Stimulated activated CD4-positive, alpha-beta T cell treated with anti-CD3 and anti-CD28 coated beads, TNF-alpha, amount 100 ng/mL, for 4 hours (primary cell): ENCODE measurements at places on chromosomes 2 and 18.

DNA sequence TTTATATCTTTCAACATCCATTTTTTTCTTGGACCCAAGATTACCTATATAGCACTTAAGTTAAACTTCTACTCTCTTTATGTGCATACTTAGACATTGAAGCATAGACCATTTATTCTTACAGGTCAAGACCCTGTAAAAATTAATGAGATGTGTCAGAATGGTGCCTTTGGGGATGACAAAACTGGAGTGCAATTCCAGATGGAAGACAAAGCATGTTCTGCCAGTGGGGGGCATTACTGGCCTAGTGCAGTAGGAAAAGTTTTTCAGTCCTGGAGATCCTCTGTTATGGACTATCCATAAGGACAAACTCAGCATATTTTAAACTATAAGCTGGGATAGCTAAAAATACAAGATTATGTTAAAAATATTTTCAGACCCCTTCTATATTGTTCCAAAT, 57.8 kb upstream of the MMADHC start:
- no peak for DNase-seq

- DNase-seq, result no peak
Observed at GRCh38 chr2:239393388-239393940, 7.4 kb downstream of the HDAC4 start.

DNA sequence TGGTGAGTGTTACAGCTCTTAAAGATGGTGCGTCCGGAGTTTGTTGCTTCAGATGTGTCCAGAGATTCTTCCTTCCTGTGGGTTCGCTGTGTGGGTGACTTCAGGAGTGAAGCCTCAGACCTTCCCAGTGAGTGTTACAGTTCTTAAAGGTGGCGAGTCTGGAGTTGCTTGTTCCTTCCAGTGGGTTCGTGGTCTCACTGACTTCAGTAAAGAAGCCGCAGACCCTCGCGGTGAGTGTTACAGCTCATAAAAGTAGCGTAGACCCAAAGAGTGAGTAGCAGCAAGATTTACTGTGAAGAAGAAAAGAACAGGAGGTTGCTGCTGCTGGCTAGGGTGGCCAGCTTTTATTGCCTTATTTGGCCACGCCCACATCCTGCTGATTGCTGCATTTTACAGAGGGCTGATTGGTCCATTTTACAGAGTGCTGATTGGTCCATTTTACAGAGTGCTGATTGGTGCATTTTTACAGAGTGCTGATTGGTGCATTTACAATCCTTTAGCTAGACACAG, 34.0 kb upstream of the SPTBN1 start:
- DNase-seq, result no peak

DNA sequence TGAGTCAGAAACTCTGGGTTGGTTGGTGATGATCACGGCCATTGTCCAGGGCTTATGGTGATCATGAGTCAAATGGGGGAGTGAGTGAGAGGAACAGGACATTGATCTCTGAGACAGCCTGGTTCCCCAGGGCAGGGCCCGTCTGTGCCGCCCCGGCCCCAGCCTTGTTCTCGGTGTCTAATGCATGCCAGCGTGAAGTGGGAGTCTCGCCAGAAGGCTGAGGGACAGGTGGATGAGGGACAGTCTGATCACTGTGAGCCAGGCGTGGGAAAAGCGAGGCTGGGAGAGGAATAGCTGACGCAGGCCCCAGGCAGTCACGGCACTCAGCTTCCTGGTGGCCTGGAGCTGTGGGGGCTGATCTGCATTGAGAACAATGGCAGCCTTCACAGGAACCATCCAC, 208.3 kb upstream of the HDAC4 start:
- DNase-seq, result no peak

DNA sequence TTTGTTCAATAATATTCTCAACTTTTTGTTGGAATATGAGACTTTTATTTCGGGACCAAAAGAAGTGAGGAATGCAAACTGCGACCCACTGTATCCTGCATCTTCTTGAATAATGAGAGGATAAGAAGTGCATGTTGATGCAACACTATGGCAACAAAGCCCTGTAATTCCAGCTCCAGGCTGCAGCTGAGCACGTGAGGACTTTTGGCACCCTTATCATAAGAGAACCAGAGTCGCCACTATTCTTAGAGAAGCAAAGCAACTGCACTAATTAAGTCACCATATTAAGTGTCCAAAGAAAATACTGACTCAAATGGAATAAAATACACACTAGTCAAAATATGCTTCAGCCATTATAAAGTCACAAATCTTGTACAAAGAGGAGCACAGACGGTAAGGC, 65.8 kb downstream of the FAM210A start:
- no peak for DNase-seq

- no peak for DNase-seq
Observed at GRCh38 chr2:119788752-119789151, 29.0 kb downstream of the PTPN4 start.

DNA sequence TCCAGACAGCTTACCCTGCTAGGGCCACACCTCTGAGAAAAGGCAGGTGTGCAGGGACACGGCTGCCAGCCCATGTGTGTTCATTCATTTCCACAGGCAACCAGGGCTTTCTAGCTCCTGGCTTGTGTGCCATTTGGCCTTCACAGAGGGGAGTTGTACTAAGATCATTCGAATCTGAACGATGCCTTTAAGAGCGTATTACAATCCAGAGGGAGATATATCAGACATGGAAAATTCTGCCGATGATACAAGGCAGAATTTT, 64.2 kb upstream of the OTOF start:
- no peak for DNase-seq

DNA sequence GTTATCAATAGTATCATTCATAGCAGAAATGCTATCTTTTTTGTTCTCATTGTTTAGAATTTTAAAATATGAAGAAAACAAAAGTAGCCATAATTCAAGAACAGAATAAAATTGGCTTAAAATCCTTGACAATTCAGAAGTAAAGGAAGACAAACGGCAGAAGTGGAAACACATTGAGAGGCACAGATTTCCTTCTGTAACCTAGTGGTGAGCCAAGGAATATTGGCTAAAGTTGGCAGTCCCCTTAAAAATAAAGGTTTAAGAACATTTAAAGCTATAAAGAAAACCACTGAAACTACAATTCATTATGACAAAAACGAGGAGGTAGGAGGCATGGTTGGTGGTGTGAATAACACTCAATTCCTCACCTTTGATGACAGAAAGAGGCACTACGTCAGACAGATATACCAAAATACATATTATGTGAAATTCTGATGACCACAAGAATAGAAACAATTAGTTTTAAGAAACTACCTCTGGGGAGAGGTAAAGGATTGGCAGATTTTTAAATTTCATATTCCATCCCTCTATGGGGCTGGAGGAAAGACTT, 42.3 kb downstream of the SFT2D3 start:
- no peak for DNase-seq

- no peak for DNase-seq
Observed at GRCh38 chr18:6255116-6255705, 159.5 kb downstream of the L3MBTL4 start.

DNA sequence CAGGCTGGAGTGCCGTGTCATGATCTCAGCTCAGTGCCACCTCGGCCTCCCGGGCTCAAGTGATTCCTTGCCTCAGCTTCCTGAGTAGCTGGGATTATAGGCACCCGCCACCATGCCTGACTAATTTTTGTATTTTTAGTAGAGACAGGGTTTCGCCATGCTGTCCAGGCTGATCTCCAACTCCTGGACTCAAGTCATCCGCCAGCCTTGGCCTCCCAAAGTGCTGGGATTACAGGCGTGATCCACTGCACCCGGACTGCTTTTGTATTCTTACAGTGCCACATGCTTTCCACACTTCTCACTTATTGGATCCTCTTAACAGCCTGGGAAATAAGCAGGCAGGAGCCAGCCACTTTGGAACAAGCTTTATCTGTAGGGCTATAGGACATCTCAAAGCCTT, 25.3 kb upstream of the BCL2L11 start:
- no peak for DNase-seq

- DNase-seq, result no peak
Observed at GRCh38 chr18:26405190-26405801, 143.1 kb downstream of the KCTD1 start.

DNA sequence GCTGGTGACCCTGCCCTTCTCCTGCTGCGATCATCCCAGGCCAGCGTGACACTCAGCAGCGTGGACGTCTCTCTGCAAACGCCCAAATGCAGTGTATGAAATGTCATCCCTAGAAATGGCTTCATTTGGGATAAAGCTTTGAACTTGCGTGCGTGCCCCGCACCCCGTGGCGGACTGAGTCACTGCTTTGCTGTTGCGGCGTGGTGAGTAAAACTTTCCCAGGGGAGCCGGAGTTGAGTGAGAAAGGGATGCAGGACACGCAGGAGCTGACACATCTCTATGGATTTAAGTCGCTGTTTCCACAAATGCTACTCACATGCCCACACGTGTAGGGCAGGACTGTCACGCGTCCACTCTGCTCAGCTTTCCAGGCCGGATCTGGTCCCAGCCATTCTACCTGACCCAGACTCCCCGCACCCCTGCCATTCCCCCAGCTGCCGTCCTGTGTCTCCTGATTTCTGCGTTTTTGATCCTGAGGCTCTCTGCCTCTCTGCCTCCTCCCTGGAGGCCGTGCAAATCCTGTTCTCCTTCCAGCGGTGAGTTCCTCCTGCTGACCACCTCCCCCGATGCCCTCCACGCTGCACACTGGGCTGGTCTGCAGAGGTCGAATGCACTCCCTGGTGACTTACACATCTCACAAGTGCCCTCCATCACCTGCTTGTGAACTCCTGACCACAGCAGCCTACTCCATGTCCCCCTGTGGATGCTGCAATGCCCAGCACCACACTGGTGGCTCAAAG, 88.9 kb downstream of the MBP start:
- DNase-seq, result no peak

GRCh38 chr2:175167076-175167791, 769 bp downstream of the ATF2 start:
- DNase-seq, result peak; percentile 4

GRCh38 chr18:28019425-28020108, 157.4 kb downstream of the CDH2 start:
- no peak for DNase-seq

DNA sequence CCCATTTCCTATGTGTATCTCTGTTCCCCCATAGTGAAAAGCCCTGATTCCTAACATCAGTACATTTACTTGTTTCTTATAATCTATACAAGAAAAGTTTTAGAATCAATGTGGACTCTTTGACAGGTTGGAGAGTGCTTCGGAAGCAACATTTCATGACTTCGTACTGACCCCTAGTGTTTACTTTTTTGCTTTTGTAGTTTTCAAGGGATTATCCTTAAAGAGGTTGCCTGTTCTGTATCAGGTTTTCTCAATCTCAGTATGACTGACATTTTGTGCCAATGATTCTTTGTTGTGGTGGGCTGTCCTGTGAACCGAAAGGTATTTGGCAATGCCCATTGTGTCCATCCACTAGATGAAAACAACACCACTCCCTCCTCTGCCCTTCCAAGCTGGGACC, 43.3 kb upstream of the SERPINB2 start:
- DNase-seq, result no peak
